ENCODE measurements at places on chromosomes 2 and 18.

GRCh38 chr2:143730953-143731260 lies 601.7 kb downstream of the ARHGAP15 start:
- no peak for DNase-seq

GRCh38 chr2:190657474-190658255 lies 8.8 kb downstream of the NAB1 start:
- DNase-seq = no peak

GRCh38 chr2:222499226-222499625 lies 74.9 kb downstream of the SGPP2 start:
- DNase-seq = no peak

DNA sequence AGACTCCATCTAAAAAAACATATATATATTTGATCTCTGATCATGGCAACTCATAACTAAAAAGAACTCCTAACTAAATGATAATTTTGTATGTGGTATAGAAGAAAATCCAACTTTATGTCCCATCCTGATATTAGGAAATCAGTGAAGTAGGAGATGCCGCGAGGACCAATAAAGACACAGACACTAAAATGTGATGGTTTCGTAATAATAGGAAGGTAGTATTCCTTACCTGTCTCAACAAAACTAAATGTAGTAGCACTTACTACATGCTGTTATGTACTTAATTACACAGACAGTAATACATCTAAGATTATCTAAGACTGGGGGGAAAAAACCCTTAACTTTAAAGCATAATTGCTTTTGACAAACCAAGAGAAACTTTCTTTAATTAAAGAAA lies 63.5 kb downstream of the TRIP12 start:
- no peak for DNase-seq

DNA sequence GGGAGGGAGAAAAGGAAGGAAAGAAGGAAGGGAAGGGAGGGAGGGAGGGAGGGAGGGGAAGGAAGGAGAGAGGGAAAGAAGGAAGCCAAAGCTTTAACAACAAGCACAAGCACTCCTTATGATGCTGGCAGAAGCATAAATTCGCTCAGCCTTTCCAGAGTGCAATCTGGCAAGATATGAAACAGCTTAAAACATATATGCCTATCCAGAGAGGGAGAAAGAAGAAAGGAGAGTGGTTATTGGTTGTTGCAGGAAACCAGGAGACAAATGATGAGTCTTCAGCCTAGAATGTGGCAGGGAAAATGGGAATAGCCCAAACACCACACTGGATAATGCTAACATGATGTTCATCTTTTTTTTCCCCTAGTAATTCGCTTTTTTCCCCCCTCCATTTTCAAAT lies 64.0 kb downstream of the STPG4 start:
- DNase-seq = no peak

GRCh38 chr2:19592197-19592596 lies 233.8 kb upstream of the OSR1 start:
- no peak for DNase-seq

DNA sequence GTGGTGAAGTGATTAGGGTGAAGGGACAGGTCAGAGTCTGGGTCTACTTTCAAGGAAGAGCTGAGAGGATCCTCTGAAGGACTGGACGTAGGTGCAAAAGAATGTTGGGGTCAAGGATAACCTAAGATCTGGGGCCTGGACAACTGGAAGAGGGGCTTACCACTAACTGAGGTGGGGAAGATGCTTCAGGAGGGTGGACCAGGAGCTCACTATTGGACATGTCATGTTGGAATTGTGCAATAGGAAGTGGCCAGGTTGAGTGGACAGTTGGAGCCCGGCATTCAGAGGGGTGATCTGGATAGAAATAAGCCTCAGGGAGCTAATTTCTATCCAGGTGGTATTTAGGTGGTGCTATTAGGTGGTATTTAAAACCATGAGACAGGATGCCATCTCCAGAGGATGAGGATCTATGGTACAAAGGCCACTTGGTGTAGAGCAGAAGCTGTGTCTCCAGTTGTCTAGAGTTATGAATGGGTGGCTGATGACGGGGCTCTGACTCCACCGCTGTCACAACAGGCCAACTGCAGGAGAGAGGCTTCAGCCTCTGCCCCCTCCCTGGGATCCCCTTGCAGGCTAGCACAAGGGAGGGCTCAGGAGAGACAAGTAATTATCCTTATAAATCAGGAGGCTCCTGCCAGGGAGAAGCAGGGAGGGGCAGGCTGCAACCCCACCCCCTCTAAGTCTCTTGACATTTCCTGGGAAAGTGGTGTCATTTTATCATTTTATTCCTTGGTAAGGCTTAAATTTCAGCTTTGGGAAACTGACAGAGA lies 158.0 kb downstream of the SMAD7 start:
- no peak for DNase-seq

DNA sequence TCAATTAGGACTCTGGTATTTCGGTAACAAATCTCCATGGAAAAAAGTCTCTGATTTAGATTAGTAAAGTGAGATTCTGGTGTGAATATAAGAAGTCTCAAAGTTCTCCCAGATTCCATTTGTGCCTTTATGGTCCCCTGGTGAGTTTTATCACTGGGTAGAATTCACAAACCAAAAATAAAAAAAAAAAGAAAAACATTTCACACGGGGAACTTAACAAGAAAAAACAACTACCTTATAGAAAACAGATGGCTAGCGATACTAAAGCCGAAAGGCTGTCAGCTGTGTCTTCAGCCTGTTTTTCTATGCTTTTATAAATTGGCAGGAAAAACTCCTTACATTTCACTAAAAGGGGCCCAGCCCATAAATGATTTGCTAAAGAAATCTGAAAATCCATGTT lies 50.6 kb downstream of the COL5A2 start:
- no peak for DNase-seq

GRCh38 chr18:38257661-38258060 lies 692.1 kb upstream of the CELF4 start:
- DNase-seq = peak; percentile 50

- no peak for DNase-seq
Measured at GRCh38 chr18:60092073-60092472, 192.3 kb downstream of the PMAIP1 start.

GRCh38 chr2:240686460-240686859 lies 3.8 kb upstream of the AQP12B start:
- no peak for DNase-seq

DNA sequence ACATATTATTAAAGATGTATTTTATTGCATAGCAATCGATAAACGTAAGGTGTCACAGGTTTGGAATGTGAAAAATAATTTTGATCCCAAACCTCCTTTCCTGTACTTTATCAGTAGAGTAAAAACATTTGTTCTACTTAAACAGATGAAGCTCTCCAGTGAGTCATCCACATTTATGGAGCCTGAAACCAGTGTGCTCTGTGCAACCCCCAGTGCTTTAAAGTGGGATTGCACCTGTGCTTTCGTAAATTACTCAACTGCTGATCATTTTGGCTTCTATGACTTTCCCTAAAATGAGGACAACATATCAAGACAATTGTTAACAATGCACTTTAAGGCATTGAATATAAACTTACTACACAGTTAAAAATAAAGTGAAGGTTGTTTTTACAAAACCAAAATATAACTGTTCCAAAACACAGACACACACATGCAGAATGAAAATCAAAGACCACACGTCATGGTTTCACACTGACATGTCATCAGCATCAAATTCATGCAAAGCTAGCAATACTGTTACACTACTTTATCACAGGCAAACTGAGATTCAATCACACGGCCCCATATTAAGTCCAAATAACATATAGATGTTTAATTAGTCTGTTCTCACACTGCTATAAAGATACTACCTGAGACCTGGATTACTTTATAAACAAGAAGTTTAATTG lies 9.7 kb downstream of the TMEM18 start:
- DNase-seq = peak; percentile 55

GRCh38 chr2:9100080-9100876 lies 96.8 kb upstream of the MBOAT2 start:
- DNase-seq = no peak

GRCh38 chr2:28624436-28624792 lies 127.2 kb upstream of the PPP1CB start:
- no peak for DNase-seq

GRCh38 chr18:48351216-48352050 lies 57.8 kb downstream of the ZBTB7C start:
- DNase-seq = no peak

- DNase-seq = no peak
Measured at GRCh38 chr2:52594026-52594425, 1173.6 kb upstream of the CHAC2 start.

DNA sequence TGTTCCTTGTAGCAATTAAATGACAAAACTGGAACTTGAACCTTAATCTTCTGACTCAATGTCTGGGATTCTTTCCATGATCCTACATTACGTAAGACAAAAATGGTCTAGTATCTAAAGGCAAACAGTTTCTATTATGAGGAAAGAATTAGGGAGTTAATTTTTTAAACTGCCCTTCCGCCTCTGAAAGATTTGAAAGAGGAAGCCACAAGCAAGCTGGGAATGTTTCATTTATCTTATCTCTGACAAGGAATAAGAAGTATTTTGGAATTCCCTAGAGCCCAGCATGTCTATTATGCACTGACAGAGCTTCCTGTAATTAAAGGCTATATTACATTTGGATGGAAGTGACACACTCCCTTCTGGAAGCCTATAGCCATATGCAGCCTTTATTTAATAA lies 558.8 kb upstream of the CDH2 start:
- DNase-seq = peak; percentile 72

- DNase-seq = no peak
Measured at GRCh38 chr2:185456517-185456916, 282.1 kb upstream of the FSIP2 start.

GRCh38 chr2:236105955-236106607 lies 62.1 kb downstream of the GBX2 start:
- no peak for DNase-seq

- DNase-seq = no peak
Measured at GRCh38 chr18:75500545-75500944, 73.0 kb upstream of the SMIM21 start.

GRCh38 chr2:27807476-27807875 lies 36.0 kb downstream of the MRPL33 start:
- DNase-seq = no peak

DNA sequence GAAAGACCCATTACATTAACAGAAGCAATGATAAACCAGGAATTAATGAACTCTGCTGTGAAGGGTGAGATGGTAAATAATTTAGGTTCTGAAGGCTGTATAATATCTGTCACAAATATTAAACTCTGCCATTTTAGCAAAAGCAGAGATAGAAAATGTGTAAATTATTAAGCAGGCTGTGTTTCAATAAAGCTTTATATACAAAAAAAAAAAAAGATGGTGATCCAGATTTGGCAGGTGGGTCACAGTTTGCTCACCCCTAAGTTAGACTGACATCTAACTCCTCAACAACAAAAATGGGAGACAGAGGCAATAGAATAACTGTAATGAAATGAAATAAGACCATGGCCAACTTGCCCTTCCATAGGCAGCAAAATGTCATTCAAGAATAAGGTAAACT lies 157.3 kb upstream of the FANCL start:
- no peak for DNase-seq

- DNase-seq = no peak
Measured at GRCh38 chr2:101114815-101115214, 36.4 kb downstream of the TBC1D8 start.

DNA sequence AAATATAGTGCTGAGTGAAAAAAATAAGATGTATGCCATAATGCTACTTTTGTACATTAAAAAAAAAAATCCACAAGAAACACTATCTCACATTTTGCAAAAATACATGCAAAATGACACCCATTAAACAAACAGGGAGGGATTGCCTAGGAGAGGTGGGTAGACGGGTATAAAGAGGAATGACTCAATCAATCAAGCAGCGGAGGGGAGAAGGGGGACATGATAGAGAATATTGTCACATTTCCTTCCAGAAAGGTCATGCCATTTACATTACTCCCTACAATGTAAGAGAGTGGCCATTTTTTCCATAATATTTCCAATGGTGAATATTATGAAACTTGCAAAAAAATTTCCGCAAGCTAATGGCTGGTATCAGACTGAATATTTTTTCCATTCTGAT lies 542.3 kb upstream of the TNP1 start:
- no peak for DNase-seq

DNA sequence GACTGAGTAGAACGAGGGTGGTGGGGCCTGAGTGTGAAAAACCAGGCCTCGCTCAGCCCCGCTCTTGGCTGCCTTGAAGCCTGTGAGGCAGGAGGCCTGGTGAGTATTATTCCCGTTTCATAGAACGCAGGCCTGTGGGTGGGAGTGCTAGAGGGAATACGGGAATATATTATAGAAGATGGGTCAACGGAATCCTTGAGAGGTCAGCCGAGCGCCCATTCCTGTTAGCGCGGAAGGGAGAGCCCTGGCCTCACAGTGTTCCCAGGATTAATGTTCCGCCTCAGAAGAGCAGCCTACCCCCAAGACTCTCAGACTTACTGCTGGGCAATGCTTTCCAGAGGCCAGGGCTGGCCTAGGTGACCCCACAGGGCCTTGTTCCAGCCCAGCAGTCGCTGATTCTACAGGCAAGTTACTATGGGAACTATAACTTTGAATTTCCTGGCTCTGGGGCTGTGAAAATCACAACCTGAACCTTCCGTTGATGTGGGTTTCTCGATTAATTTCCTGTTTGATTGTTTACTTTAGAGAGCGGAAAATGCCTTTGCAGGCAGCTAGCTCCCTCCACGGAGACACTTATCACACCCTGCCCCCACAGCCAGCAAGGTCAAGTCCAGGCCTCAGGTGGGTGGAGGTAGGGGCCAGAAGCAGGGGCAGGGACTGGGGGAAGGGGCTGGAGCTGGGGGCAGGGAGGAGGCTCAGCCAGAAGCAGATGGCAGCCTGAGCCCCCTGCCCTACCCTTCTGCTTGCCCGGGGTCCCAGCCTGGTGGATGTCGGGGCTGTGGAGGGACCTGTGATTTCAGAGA lies 108.3 kb downstream of the SMAD7 start:
- DNase-seq = peak; percentile 85

DNA sequence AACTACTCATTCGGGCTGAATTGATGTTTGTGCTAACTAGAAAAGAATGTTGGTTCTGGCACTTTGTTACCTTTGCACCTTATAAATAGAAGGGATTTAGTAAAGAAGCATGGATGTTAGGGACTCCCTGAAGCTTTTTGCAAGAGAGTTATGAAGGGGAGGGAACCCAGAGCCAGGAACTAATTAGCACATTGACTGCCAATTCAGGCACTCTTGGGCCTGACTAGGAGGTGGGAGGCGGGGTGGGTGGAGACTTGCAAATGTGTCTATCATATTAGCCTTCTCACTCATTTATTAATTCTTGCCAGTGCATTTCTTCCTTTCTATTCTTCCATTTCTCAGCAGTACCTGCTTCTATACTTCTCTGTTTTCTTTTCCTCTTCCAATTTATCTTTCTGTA lies 1022.4 kb downstream of the TMEM182 start:
- no peak for DNase-seq

DNA sequence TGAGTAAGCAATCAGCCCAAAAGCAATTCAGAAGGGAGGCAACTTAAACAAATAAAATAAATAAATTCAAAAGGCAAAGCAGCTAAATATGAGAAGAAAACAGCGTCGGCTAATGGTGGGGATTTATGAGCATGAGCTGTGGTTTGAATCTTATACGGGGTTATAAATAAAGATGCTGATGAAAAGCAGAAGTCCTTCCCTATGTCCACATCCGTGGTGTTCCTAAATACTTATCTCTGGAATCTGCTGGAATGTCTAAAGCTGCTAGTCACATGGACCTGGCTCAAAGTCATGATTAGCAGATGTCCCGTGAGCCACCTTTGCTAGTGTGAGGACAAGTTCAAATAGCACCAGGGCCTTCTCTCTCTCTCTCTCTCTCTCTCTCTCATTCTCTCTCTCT lies 33.8 kb downstream of the SMIM21 start:
- no peak for DNase-seq

- peak; percentile 10 for DNase-seq
Measured at GRCh38 chr2:191976436-191976835, 129.5 kb upstream of the CAVIN2 start.

Measured in kidney capillary endothelial cell (primary cell).